ENCODE measurements at places on chromosomes 6 and 20.

- DNase-seq = no peak
These were observed 22.7 kb upstream of the HIVEP1 start for GRCh38 chr6:11989386-11989785.

- no peak for DNase-seq
These were observed 8.1 kb downstream of the HLA-DQB1 start for GRCh38 chr6:32658268-32658897.

DNA sequence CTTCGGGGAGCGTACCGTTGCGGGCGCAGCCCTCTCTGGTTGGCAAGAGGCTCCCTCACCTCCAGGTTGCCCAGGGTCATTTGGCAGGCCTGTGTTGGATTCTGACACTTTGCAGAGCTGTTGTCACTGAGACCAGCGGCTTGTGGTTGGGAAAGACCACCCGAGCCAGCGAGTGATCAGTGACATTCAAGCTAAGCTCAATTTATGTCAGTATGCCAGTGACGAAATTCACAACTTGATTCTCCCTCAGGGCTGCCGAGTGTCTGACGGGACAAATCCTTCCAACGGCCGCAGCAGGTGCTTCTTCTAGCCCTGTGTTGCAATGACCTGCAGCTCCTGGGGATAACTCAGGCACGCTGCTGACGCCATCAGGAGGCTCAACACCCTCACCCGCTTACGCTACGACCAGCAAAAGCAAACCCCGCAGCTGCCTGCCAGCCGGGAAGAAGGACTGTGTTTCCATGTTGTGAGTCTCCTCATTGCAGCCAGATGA is 16.9 kb upstream of the SLC22A2 start:
- no peak for DNase-seq

DNA sequence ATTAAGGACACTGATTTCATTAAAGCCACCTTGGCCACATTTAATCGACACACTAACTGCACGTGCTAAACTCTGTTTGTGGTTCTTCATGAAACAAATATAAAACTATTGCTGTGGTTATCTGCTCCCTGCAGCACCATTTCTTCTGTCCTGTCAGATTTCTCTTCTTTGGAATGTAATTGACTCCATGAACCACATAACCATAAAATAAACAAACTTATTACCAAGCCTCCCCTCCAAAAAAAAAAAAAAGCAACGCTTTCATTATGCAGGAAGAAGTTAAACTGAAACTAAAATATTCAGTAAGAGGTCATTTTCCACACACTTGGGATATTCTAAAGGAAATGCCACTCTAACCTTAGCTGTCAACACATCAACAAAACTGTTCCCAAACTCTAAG is 319.1 kb upstream of the NT5E start:
- DNase-seq = no peak

GRCh38 chr20:58647162-58647795 is 3.8 kb upstream of the STX16 start:
- DNase-seq = no peak

DNA sequence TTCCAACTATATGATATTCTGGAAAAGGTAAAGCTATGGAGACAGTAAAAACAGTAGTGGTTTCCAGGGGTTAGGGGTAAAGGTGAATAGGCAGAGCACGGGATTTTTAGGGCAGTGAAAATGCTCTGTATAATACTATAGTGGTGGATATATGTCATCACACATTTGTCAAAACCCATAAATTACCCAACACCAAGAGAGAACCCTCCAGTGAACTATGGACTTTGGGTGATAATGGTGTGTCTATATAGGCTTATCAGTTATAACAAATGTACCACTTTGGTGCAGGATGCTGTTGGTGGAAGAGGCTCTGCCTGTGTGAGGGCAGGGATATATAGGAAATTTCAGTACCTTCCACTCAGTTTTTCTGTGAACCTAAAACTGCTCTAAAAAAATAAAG is 149.9 kb downstream of the GPX5 start:
- DNase-seq = no peak

GRCh38 chr20:23061734-23062561 is 12.5 kb upstream of the THBD start:
- no peak for DNase-seq

All from stimulated activated CD4-positive, alpha-beta T cell treated with anti-CD3 and anti-CD28 coated beads, TNF-alpha, amount 100 ng/mL, for 48 hours (primary cell).